ENCODE measurements at places on chromosomes 3 and 15. TPM values are rescaled to one million over a fixed set of nuclear protein-coding genes. Genes with fewer than 3 reads are reported as not detected.

The ATP13A5 gene
- total RNA-seq, result not detected

The FGF7 gene
- 0.34 TPM for total RNA-seq

The SPTBN5 gene
- 1.9 TPM for total RNA-seq

The NANOGP8 gene
- not detected for total RNA-seq

The SCAANT1 gene
- not detected for total RNA-seq

The SLC22A14 gene
- not detected for total RNA-seq

The GOLGA8O gene
- total RNA-seq, result 3.7 TPM

The LPCAT4 gene
- total RNA-seq, result 68.9 TPM

The GOLGA8B gene
- total RNA-seq, result 393 TPM

The PTX3 gene
- 0.51 TPM for total RNA-seq

The MUC4 gene
- total RNA-seq, result not detected

The ERC2 gene
- not detected for total RNA-seq

The RTP3 gene
- not detected for total RNA-seq

The SYNPR gene
- not detected for total RNA-seq

All from naive thymus-derived CD4-positive, alpha-beta T cell (primary cell).